ENCODE measurements at places on chromosomes 1 and 21.

DNA sequence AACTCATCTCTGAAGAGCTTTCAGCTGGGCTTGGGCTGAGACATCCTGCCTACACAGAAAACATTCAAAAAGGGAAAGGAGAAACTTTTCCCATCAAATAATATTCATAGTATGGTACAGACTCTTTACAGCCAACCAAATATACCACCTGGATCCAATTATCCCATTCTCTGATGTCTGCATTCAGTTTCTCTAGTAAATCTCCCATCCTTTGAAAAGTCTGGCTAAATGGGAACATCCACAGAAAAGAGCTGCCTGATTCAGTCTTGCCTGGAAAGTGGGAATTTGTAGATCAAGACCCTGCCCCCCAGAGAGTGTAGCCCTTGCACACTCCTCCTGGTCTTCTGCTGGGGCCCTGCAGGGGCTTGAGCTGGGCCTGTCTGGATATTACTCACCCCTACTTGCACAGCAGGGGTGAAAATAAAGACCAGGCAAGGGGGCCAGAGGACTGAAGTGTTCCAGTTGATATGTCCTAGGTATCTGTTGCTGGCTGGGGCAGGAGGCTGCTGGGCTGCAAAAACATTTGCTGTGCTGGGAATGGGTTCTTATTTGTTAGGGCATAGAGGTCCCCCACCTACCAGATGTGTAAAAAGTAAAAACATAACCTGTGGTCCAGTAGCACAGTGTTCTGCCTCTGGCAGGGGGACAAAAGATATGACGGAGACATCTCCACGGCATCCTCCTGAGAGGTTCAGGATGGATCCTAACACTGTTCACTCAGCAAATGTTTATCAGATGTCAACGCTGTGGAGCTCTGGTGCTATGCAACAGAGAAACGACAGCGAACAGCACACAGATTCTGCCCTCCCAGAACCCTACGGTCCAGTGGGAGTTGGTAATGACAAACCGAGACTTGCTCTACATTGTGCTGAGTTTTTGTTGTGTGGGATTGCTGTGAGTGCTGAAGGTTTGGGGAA is 140.3 kb downstream of the PLXNA2 start:
- H3K36me3 ChIP-seq: no peaks in the 10 kb centered on the region
- DNase-seq: no peak
- no peaks in the 10 kb centered on the region for H3K4me1 ChIP-seq
- H3K4me3 ChIP-seq: no peak overlapping the region
- H3K27me3 ChIP-seq: no peaks in the 10 kb centered on the region
- H3K27ac ChIP-seq: no peak overlapping the region

DNA sequence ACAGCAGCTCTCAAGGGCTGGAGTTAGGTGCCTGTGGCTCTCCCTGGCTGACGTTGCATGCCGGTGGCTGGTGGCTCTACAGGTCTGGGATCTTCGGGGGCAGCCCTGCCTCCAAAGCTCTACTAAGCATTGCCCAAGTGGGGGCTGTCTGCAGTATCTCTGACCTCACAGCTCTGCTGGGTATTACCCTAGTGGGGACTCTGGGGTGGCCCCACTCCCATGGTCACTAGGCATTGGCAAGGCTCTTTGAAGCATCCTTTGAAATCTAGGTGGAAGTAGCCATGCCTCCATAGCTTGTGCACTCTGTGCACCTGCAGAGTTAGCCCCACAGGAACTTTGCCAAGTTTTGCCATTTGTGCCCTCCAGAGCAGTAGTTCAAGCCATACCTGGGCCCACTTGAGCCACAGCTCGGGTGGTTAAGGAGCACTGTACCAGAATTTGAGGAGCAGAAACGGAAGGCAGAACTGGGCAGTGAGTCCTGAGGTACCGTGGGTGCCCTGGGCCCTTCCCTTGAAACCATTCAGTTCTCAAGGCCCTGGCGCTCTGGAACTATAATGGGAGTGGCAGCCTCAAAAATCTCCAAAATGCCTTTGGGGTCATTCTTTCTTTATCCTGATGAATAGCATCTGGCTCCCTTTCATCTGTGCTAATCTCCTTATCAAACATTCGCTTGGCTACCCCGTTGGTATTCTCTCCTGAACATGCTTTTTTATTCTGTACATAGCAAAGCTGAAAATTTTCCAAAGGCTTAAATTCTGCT is 15.4 kb downstream of the GJA4 start:
- no peaks in the 10 kb centered on the region for H3K4me1 ChIP-seq
- no peaks in the 10 kb centered on the region for H3K36me3 ChIP-seq
- peak; percentile 5 for DNase-seq
- no peak overlapping the region for H3K4me3 ChIP-seq
- peaks cover 3% of the 10 kb centered on the region for H3K27me3 ChIP-seq

DNA sequence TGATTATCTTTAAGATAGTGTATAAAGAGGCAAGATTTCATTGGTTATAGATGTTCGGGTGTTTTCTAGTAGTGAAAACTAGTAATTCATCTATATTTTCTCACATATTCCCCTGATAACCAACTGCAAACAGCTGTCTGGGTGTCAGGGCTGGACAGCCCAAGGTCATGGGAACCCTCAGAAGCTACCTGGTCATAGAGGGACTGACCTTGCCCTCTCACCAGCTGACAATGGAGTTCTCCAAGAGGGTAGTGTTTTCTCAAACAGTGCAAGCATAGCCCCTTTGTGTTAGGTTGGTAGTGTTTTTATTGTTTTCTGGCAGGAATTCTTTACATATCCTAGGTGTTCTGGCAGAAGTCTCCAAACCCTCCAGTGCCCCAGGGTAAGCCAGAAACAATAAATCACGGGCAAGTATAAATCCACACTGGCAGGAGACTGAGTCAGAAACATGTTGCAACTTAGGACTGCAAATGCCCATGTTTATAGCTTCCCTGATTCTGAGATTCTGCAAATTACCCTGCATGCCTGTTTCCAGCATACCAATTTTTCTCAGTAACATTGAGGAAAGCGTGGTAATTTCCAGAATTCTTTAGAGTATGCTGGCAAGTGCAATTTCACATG is 82.8 kb upstream of the ATP1A1 start:
- H3K4me3 ChIP-seq: no peak overlapping the region
- no peaks in the 10 kb centered on the region for H3K4me1 ChIP-seq
- H3K27me3 ChIP-seq: peaks cover 9% of the 10 kb centered on the region
- H3K27ac ChIP-seq: no peak overlapping the region
- DNase-seq: no peak

GRCh38 chr1:3531928-3532327 is 77.5 kb downstream of the ARHGEF16 start:
- H3K36me3 ChIP-seq: no peaks in the 10 kb centered on the region
- DNase-seq: no peak
- H3K27ac ChIP-seq: no peak overlapping the region
- peaks cover 3% of the 10 kb centered on the region for H3K27me3 ChIP-seq
- H3K4me1 ChIP-seq: peaks cover 2% of the 10 kb centered on the region

All from activated T-helper 2 cell treated with anti-CD3 and anti-CD28 coated beads, Interferon-gamma antibody, Interleukin-2, Interleukin-4, amounts not matched to agents 10 μg/mL and 5 μg/mL and 100 μg/mL, durations not matched to agents 14 hours and 24 hours and 36 hours (primary cell).